ENCODE measurements at places on chromosomes 7 and 10.

DNA sequence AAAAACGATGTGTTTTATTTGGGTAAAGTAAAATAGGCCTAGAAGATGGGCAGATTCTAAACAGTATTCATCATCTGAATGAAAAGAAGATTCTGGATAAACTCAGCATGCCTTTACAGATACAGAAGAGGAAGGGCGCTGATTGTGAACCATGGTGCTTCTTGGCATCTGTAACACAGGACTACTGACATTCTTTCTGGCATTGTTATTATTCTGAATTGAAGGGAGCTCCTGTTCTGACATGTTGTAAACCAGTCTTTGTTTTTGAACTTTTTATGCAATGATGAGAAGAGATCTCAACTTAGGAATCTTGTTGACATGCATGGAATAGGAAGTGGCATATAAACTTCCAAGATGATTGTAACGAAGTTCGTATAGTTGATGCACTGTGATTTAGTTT, 13.5 kb downstream of the RPA3 start:
- no peak for DNase-seq

DNA sequence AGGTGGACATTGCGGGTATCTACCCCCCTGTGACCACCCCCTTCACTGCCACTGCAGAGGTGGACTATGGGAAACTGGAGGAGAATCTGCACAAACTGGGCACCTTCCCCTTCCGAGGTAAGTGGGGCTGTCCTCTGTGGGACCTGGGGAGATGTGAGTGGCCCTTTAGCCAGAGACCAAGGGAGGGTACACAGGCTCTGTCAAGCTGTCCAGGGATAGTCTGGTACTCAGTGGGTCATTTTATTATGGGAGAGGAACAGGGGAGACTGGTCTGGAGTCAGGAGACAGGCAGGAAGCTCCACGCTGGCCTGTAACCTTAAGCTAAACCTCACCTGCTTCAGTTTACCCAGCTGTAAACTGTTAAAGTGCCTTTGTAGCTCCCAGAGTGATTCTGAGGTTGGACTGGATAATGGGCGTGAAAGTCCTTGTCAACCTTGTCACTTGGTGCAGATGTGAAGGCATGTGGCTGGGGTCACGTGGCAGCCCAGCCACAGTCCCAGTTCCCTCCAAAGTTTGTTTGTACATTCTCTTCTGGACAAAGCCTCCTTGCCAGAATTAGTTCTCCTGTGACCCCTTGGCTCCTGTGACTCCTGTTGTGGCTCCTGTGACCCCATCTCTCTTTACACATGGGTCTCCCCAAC, 729 bp downstream of the HOGA1 start:
- no peak for DNase-seq

- no peak for DNase-seq
These were observed 4.8 kb upstream of the DMTF1 start for GRCh38 chr7:87147500-87147899.

- no peak for DNase-seq
These were observed 217.3 kb downstream of the GRID1 start for GRCh38 chr10:86149257-86149656.

- no peak for DNase-seq
These were observed 250.4 kb upstream of the TCERG1L start for GRCh38 chr10:131561897-131562296.

GRCh38 chr7:44308596-44309270, 16.7 kb downstream of the CAMK2B start:
- DNase-seq, result no peak

DNA sequence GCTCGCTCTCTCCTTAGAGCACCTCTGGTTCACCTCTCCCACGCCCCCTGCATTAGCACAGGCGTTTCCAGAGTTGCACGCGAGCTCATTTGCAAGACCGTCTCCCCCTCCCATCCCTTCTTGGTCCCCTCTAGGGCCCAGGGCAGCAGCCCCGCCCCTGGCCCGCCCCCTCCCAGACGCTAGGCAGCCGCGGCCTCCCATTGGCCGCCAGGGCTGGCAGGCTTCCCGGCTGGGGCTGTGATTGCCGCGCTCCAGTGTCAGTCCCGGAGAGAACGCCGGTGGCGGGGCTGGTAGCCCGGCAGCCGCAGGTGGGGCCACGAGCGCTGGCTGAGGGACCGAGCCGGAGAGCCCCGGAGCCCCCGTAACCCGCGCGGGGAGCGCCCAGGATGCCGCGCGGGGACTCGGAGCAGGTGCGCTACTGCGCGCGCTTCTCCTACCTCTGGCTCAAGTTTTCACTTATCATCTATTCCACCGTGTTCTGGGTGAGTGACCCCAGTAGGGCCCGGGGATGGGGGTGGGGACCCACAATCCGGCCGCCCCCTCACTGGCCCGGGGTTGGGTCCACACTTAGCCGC, at the start of gene TSPAN15:
TSPAN15 (plus strand) TSS at position 257 of the 575 bp plus-strand sequence; CDS start at position 387, 130 bp downstream.
- DNase-seq, result peak; percentile 56

DNA sequence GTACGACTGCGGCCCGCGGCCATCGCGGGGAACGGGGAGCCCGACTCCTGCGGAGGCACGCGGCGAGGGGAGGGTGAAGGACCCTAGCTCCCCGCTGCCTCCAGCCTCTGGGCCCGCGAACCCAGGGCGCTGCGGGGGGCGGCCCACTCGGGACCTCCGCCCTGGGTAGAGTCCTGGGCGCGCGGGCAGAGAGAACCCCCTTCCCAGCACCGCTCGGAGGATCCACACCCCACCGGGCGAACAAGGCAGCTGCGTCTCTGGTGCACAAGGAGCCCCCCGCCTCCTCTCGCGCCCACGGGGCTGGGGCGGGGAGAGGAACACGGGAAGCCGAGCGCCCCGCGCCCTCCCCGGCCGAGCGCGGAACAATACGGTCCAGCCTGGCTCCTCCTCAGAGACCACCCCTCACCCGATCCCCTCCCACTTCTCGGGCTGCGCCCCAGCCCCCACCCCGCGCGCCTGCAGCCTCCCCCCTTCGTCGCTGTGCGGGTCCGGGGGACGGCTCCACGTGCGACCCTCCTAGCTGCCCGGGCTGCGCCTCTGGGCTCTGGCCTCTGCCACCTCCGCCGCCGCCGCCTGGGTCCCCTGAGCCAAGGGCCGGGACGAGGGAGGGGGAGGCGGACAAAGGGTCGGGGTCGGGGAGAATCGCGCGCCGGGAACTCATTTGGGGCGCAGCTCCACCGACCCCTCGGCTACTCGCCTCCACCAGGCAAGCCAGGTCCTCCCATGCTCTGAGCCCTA, at the start of gene WDR86:
WDR86 (minus strand) TSS at position 372 of the 738 bp plus-strand sequence. CDS start 449 bp downstream, outside the sequence.
- DNase-seq, result no peak

DNA sequence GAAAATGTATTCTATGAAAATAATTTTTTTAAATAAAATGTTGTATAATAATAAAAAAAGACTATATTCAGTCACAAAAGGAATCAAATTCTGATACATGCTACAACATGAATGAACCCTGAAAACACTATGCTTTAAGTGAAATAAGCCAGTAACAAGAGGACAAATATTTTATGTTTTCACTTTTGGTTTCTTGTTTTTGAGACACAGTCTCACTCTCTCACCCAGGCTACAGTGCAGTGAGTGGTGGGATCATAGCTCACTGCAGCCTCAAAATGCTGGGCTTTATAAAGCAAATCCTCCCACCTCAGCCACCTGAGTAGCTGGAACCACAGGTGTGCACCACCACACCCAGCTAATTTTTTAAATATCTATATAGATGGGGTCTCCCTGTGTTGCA, 64.2 kb downstream of the CNOT4 start:
- no peak for DNase-seq

All from activated naive CD8-positive, alpha-beta T cell treated with anti-CD3 and anti-CD28 coated beads, Interleukin-2, amount 50 U/mL, for 16 hours (primary cell).